ENCODE measurements at places on chromosomes 2 and 18.
A peak's percentile ranks its signal among the peaks of the same experiment; 100 is the strongest.

GRCh38 chr2:66583881-66584280 is 149.0 kb downstream of the MEIS1 start:
- DNase-seq: no peak

DNA sequence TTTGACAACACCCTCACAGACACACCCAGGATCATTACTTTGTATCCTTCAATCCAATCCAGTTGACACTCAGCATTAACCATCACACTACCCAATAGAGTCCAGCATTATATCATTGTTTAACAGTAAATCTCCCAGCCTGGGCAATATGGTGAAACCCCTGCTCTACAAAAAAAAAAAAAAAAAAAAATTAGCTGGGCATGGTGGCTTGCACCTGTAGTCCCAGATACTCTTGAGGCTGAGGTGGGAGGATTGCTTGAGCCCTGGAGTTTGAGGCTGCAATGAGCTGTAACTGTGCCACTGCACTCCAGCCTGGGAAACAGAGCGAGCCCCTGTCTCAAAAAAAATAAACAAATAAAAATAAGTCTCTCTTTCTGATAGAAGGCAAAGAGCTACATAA is 304.0 kb downstream of the STK39 start:
- no peak for DNase-seq

- no peak for DNase-seq
Observed at GRCh38 chr2:133675-134593, 87.6 kb upstream of the FAM110C start.

DNA sequence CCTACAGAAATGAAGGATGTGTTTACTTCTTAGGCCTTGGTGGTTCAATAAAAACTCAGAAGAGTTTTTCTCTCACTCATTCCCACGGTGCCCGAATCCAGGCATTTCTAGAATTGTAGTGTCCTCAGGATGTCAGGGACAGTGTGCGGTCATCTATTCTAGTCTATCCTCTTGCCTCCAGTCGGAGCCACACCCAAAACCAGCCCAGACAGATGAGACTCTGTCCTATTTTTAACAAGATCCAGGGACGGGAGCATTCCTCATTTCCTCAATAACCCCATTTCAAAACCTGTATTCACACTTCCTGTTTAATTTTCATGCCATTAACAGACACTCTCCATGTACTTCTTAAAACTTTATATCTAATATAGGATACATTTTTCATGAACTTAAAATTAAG is 11.6 kb upstream of the RBMS1 start:
- no peak for DNase-seq

DNA sequence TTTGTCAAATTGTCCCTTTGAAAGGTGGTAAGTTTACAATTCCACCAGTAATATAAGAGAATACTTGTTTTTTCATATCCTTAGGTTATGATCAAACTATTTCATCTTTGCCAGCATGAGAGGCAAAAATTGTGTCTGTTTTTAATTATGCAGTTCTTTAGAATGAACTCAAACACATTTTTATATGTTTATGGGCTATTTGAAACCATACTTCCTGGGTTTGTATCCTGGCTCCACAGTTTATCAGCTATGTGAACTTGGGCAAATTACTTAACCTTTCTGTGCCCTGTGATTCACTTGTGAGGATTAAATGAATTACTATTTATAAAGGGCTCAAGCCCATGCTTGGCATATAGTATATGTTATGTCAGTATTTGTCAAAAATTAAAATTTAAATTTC is 109.4 kb downstream of the TANC1 start:
- DNase-seq: peak; percentile 55

GRCh38 chr18:33928231-33928630 is 296.5 kb downstream of the NOL4 start:
- DNase-seq: peak; percentile 66

- DNase-seq: no peak
Observed at GRCh38 chr18:64474773-64475172, 325.9 kb upstream of the LINC00305 start.

DNA sequence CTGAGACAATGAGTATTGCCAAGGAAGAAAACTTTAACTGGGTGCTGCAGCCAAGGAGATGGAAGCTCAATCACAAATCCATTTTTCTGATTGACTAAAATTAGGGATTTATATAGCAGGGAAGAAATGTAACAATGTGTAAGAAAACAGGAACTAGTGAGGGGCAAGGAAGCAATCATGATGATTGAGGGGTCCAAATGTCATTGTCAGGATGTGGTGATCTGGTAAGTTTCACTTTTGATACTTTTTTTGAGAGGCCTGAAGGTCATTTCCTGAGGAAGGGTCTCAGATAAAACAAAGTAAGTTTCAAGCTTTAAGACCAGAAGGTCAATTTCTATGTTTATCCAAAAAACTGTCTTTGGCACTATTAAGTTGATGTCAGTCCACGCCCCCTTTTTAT is 12.0 kb upstream of the GCC2 start:
- DNase-seq: no peak

- DNase-seq: no peak
Observed at GRCh38 chr2:202378001-202378400, 1.9 kb downstream of the BMPR2 start.

DNA sequence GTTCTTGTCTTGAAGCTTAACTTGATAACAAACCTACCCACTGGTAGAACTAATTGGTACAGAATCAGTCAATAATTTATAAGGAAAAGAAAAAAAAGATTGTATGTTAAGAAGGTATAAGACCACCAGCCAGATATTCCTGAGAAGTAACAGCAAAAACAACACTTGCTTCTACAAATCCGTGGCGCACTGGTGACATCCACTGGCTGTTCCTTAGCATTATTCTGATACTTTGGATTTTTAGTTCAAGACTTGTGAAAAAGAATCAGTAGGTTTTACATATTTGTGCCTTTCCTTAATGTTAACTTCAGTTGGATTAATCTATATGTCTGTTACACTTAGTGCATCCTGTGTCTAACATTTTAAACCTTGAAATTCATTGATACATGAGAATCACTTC is 141.8 kb downstream of the GRB14 start:
- peak; percentile 30 for DNase-seq

- DNase-seq: peak; percentile 58
Observed at GRCh38 chr2:163736433-163737189, 803 bp upstream of the FIGN start.

- DNase-seq: peak; percentile 53
Observed at GRCh38 chr2:35081001-35081621, 1274.5 kb upstream of the CRIM1 start.

- DNase-seq: peak; percentile 38
Observed at GRCh38 chr2:179701524-179702110, 159.8 kb downstream of the ZNF385B start.

All from fibroblast of skin of right biceps (primary cell).